ENCODE measurements at places on chromosomes 4 and X.

GRCh38 chr4:127776620-127777019 lies 5.5 kb upstream of the HSPA4L start:
- no peak for DNase-seq

GRCh38 chrX:139971394-139971749 lies 6.1 kb upstream of the CXorf66 start:
- peak; percentile 51 for DNase-seq

GRCh38 chr4:74486905-74487304 lies 42.0 kb downstream of the AREG start:
- DNase-seq: no peak

DNA sequence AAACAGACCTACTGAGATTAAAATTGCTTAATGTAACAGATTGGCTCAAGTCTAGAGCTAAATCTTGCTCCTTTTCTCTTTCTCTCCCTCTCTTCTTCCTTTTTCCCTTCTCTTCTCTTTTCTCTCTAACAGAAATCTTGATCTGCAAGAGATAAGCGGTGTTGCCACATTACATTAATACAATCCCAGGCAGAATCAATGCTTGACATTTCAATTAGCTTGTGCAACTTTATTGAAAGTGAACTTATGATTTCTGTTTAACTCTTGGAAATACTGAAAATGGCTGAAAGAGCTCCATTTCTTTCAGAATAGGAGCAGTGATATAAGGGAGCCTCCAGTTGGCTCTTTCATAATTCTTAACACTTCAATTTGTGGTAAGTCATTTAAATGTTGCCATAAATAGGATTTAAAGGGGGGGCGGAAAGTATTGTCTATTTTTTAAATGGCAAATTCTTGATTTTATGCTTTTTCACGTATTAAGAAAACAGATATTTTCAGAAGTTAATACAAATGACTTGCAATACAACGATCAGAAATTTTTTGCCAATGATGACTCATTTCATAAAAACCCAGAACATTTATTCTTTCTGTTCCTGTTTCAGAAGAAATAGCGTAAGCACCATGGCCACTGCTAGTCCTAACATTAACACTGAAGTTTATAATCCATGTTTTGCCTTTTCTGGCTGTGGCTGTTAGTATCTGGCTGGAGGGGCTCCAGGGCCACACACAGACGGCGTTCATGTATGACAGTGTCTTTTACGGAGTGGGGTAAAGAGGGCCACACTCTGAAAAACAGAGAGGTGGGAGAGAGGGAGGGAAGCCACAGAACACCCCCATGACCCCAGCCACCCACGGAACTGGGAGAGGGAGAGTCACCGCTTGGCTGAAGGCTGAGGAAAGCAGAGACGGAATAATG lies 115.7 kb upstream of the FAT1 start:
- DNase-seq: no peak

GRCh38 chr4:109998867-109999584 lies 86.3 kb downstream of the EGF start:
- DNase-seq: no peak

DNA sequence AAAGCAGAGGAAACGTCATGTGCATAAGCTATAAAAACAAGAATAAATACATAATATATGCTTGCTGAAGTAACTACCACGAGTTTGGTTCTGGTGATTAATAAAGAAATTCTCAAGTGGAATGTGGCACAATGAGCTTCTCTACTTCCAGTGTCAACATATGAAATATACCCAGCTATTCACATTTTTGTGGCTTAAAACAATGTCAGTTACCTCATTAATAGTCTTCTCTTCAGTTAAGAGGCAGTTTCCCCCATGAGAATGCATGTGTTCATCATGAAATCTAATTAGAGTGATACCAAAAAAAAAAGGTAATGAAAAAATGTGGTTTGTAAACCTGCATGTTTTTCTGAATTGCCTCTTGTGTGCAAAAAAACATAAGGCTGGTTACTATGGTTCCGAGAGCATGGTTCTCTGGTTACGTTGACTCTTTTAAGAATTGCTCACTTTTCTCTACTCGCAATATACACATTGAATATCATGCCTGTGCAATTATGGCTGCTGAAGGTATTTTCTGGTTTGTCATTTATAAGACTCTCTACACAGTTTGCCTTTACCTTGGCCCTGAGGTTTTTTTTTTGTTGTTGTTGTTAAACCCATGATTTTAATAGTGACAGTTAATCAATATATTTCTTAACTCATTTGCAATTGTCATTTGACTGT lies 108.2 kb downstream of the PCDH7 start:
- no peak for DNase-seq

DNA sequence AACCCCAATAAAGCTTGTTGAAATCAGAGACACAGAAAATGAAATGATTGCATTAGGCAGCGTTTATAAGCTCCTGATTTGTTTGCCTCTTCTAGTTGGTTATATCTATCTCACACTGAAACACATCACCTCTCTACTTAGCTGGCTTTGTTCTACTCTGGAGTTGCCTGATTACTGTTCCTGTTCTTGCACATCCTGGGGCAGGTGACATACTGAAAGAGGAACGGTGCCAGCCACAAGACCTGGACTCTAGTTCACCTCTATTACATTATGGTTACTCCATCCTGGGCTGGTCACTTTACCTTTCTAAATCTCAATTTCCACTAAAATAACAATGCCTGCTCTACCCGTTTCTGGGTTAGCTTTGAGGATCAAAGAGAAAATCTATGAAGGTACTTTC lies 47.9 kb downstream of the TRIM2 start:
- no peak for DNase-seq

DNA sequence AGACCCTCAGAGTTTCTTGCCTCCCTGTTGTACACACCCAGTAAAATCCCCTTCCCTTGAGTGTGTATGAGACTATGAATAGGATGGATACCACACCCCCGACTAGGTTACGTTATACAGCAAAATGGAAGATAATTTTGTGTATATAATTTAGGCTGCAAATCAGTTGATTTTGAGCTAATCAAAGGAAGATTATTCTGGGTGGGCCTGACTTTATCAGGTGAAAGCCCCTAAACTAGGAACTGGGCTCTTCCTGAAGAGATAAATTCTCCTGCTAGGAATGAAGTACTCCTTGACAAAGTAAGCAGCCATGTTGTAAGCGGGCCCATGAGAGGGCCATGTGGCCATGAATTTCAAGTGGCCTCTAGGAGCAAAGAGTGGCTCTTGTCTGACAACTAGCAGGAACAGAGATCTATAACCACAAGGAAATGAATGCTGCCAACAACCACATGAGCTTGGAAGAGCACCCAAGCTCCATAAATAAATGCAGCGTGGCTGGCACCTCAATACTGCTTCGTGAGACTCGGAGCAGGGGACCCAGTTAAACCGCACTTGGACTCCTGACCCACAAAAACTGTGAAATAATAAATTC lies 646.4 kb downstream of the IL1RAPL1 start:
- no peak for DNase-seq

DNA sequence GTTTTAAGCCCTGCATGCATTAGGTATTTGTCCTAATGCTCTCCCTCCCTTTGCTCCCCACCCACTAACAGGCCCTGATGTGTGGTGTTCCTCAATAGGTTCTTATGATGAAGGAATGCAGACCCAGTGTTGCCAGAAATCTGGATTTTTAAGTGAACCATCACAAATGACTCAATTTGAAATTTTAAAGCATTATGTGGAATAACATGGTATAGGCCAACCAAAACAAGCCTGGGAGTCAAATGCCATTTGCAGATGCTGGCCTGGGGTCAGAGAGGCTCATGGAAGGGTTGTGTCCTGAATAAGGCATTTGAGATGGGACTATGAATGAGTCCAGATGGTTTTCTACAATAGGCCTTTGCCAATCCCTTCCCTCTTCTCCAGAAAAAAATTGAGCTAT lies 179.6 kb downstream of the SHROOM3 start:
- no peak for DNase-seq

DNA sequence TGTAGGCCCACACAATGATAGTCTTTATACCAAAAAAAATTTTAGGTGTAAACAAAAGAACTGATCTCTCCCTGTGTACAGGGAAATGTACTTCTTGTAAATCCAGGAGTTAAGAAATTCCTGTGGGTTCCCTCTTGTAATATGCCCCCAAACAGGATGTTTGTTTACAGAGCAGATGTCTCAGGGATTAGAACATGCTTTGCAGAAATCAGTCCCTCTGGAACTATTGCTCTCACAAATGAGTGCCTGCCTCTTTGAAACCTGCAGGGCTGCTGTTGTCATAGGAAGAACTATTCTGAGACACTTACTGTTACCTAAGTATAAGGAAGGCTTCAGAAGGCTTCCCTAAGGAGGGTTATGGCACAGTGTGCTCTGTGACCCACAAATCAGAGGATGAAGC lies 35.6 kb downstream of the PAK3 start:
- no peak for DNase-seq

DNA sequence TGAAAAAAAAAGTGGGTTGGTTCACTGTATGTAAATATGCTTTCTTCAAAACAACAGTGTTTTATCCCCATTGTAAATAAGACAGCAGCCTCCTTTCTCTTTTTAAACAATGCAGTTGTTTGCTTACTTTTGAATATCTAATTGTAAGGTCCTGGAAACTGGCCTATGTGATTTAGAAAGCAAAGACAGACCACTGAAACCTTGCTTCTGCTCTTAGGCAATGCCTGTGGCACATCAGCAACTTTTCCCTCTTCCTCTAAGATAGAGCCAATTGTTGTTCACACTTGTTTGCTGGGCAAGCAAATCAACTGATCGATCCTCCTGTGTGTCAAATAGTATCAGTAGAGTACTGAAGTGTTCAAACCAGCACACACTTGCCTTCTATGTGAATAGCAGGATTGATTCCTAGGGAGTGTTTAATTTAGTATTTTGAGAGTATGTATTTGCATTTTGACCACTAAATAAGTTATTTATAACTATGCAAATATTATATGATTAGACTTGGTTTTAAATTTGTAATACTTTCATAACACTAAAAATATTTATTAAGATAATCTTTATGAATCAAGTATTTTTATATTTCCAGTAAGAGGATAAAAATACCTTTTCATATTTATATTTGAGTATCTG lies 55.4 kb upstream of the GRPR start:
- no peak for DNase-seq

GRCh38 chr4:146916479-146917076 lies 29.1 kb downstream of the TTC29 start:
- DNase-seq: no peak

- DNase-seq: no peak
These were observed 11.1 kb upstream of the LRAT start for GRCh38 chr4:154732669-154733068.

GRCh38 chr4:27198246-27198645 lies 337.6 kb downstream of the STIM2 start:
- no peak for DNase-seq

DNA sequence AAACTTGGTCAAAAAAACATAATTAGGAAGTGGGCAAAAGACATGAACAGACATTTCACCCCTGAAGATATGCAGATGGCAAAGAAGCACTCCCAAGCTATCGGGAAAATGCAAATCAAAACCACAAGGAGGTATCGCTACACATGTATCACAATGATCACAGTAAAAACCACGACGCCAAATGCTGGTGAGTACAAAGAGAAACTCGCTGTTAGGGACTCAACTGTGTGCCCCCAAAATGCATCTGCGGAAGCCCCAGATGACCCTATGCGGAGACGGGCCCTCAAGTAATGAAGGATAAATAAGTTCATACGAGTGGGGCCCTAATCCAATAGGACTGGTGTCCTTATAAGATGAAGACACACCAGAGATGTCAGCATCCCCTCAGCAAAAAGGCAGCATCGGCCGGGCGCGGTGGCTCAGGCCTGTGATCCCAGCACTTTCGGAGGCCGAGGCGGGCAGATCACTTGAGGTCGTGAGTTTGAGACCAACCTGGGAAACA lies 10.2 kb downstream of the GAK start:
- DNase-seq: peak; percentile 24
